ENCODE measurements at places on chromosomes 4 and X.

DNA sequence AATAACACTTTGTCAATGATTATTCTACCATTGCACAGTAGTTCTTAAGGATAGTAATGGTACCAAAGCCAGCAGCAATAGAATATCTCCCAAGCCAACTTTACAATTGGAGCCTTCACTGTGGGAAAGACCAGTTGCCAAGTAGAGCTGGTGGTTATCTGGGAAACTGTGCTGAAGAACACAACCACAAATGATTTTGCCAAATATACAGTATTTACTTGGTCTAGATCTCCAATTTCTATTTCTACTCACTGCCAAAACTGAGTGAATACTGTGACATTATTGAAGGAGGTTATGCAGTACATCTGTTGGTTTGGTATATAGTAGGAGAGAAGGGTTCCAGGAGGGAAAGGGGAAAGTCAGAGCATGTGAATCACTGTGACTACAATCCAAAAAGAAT lies 3.8 kb downstream of the TET2 start:
- DNase-seq = no peak

- peak; percentile 49 for DNase-seq
These were observed 134.9 kb upstream of the VEGFC start for GRCh38 chr4:176927664-176928063.

DNA sequence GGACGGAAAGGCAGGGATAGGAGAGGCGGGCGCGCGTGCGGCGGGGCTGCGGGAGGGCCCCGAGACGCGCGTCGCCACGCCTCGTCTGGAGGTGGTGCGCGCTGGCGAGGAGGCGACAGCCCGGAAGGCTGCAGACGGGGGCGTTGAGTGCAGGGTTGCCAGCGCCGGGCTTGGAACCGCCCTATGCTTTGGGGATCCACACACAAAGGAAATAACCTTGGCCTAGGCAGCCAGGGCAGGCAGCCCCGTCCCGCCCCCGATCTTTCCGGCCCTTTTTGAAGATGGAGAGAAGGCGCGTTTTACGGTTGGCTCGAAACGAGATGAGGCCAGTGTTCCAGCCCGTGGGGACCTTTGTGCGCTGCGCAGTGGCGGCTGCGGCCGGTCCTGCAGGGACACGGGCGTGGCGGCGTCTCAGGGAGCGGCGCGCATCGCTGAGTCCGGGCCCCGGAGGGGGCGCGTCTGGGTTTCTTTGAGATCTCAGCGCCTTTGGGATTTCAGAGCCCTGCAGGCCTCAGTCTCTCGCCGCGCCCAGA lies 50.8 kb upstream of the TRIM2 start:
- no peak for DNase-seq

DNA sequence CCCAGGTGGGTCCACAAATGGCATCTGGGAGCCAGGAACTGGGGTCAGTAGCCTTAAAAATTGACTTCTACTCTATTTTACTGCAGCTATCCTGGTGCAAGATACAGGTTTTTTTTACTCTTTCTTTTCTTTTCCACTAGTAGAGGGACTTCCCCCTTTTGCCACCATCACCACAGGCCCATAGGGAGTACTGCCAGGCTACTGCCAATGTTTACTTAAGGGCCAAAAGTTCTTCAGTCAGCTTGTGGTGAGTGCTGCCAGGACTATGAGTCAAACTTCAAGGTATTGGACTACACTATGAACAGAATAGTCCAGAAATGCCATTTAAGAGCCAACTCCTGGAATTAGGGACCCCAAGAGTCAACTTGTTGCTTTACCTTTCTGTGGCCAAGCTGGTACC lies 94.7 kb downstream of the EDA2R start:
- no peak for DNase-seq

- no peak for DNase-seq
These were observed 1.7 kb downstream of the SH3D19 start for GRCh38 chr4:151323667-151324066.

DNA sequence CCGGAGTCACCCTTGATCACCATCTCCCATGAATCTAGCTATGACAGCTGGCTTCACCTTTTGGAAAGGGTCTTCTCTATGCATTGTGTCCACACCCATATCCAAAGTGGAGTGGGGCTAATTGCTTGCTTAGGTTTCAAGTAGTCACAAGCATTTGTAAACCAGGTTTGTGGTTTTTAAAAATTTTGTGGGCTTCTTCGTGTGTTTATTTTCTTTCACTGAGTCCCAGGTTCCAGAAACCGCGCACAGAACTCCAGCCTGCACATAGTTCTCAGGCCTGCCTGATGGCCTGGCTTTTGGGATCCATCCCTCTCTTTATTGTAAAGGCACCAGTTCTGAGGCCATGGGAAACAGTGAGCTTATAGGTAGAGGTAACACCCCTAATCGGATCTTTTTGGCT lies 70.2 kb upstream of the TLR3 start:
- no peak for DNase-seq

DNA sequence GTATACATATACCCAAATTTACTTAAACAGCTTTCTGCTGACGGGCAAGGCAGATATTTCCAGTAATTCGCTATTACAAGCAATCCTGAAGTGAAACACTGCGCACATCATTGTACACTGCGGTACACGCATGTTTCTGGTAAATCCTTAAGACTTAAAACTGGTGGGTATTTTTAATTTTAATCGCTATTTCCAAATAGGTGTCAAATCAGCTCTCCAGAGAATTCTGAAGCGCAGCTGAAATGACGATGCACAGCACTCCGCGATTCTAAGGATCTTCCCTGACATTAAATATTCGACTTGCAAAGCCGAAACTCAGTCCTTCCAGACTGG lies 361 bp downstream of the TMEM128 start:
- DNase-seq = no peak

GRCh38 chr4:143085224-143085623 lies 99.5 kb upstream of the USP38 start:
- no peak for DNase-seq

DNA sequence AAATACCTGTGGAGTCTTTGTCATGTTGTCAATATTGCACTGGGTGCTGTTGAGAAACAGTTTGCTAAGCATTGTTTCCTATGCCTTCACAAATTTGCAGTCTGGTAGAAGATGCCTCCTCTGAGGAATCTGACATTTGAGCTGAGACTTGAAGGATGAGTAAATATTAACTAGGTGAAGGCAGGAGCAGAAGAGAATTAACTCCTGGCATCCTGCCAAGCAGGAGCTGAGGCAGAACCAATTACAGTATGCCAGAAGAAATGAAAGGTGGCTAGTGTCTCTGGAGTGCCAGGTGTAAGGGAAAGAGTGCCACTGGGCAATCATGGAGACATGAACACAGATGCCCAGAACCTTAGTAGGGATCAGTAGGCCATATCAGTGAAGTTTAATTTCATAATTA lies 1778.2 kb upstream of the PCDH10 start:
- DNase-seq = no peak

Data from brain pericyte (primary cell).